ENCODE measurements at places on chromosomes 3 and 15. TPM values are rescaled to one million over a fixed set of nuclear protein-coding genes. Genes with fewer than 3 reads are reported as not detected.

DNA sequence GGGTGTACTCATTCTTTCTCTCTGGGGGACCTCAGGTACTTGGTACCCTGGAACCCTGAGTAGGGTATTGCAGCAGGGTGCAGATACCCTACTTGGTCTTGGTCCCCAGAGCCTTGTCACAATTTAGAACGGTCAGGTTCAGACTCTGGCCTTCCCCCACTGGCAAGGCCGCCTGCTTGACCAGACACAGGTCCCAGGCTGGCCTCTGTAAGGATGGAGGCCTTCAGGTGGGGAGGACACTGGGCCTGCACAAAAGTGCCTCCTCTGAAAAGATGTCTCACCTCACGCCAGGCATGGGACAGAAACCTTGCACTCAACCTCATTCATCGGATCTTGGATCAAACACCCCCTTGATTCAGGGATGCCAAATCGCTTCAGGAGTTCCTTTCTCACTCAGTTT lies 158.4 kb downstream of the KLF13 start:
- no peak for DNase-seq

DNA sequence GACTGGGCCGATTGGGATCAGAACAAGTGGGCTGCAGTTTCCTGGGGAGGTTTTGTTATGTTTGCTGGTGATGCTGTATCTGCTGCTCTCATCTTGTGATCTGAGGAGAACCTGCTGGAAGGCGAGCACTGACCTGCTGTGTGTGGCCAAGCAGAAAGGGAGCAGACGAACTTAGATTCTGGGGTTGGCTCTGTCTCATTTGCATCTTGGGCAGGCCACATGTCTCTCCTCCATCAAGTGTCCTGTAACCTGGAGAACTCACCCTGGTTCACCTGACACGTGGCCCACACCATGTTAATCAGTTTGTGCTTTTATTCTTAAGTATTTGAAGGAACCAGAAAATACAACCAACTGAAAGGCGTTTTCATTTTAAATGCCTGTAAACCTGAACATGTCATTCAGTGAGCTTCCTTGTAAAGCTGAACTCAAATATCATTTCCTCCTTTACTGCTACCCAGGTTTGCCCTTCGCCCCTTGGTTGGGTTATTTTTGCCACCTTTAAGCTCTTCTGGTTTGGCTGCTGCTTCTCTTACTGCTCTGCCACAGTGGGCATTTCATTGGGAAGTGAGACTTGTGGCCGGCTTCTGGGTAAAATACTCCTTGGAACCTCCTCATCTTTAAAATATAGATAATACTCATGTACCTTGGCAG lies 33.5 kb upstream of the TRAK1 start:
- DNase-seq = no peak

CLEC3B gene
- total RNA-seq = not detected

PCLAF gene
- total RNA-seq = 64.4 TPM

THPO gene
- not detected for total RNA-seq

DNA sequence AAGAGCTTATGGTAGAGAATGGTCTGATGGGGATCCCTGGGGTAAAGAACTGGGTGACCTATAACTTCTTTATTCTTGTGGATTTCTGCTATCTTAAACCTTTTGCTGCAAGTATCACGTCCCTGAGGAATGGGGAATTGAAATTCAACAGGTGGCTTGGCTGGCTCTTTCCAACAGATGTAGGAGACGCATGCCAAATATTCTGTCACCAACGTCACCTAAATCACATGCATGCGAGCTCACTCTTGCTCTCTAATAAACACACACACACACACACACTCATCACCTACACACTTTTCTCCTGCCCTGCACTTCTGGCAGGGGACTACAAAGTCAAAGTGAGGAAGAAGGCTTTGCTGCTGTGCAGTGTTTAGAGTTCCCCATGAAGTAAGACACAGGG lies 145.8 kb upstream of the NECTIN3 start:
- no peak for DNase-seq

GRCh38 chr15:29311696-29312095 lies 42.1 kb upstream of the NSMCE3 start:
- DNase-seq = no peak

DNA sequence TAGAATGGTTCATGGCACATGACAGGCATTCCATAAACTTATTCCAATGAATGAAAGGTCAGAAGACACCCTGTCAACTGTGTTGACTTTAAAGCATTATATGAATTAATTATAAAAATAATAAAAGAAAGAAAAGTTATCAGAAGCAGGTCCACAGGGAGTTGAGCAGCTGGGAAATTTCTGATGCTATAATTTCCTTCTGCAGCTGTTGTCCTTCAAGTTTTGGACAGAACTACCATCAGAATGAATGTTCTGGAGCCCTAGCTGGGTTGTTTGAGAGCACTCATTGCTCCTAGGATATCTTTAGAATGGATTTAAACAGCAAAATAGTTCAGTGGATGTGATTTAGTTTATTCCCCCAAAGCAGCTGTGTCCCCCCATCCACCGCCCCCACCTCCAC lies 232.4 kb upstream of the PROK2 start:
- DNase-seq = no peak

- DNase-seq = no peak
Measured at GRCh38 chr3:186456731-186457191, 87.4 kb downstream of the CRYGS start.

TP63 gene
- 154 TPM for total RNA-seq

DNA sequence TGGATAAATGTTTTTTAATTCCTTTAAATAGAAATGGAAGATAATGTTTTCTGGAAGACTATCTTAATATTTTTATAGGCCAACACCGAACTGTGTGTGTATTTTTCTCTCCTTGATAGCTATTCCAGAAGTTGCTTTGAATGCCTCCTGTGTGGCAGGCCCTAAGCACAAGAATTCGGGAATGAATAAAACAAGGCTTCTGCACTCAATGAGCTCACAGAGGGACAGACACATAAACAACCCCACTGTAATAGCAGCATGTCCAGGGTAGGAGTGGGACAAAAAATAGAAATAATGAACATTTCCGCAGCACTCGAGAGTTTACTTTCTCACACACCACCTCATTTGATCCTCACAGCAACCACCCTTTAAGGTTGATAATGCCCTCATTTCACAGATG lies 18.0 kb downstream of the SRGAP3 start:
- no peak for DNase-seq

- no peak for DNase-seq
Measured at GRCh38 chr15:63109920-63110319, 11.7 kb upstream of the LACTB start.
